Stimulated activated CD8-positive, alpha-beta memory T cell treated with anti-CD3 and anti-CD28 coated beads, Interleukin-4, amount 100 ng/mL, for 1 hour (primary cell): ENCODE measurements at places on chromosomes 2 and 18.

- no peak for DNase-seq
These were observed 64.5 kb upstream of the NPAS2 start for GRCh38 chr2:100755441-100755840.

- DNase-seq = no peak
These were observed 58.8 kb upstream of the ST8SIA5 start for GRCh38 chr18:46815661-46816060.

GRCh38 chr2:85852937-85853498 is 35.8 kb downstream of the ST3GAL5 start:
- peak; percentile 48 for DNase-seq

GRCh38 chr18:48854780-48855179 is 96.0 kb downstream of the SMAD7 start:
- DNase-seq = no peak

DNA sequence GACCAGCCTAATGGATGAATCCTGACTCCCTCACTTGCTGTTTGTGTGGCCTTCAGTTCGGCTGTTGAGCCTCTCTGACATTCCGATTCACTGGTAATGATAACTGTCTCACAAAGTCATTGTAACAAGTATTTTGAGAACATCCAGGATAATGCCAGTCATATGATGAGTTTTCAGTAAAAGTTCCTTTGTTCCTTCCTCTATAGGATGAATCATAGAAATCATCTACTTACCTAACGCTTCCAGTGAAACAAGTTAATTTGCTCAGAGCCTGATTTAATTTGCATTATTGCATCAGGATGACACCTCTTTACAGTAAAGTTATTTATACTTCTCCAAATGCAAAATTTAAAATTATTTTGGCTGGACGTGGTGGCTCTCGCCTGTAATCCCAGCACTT is 32.0 kb downstream of the RAB31 start:
- DNase-seq = no peak

- DNase-seq = no peak
These were observed 237.3 kb downstream of the OSR1 start for GRCh38 chr2:19120941-19121750.

- no peak for DNase-seq
These were observed 369.9 kb downstream of the CLIP4 start for GRCh38 chr2:29485117-29485516.

- DNase-seq = no peak
These were observed 111.6 kb downstream of the TACR1 start for GRCh38 chr2:75087736-75088135.

DNA sequence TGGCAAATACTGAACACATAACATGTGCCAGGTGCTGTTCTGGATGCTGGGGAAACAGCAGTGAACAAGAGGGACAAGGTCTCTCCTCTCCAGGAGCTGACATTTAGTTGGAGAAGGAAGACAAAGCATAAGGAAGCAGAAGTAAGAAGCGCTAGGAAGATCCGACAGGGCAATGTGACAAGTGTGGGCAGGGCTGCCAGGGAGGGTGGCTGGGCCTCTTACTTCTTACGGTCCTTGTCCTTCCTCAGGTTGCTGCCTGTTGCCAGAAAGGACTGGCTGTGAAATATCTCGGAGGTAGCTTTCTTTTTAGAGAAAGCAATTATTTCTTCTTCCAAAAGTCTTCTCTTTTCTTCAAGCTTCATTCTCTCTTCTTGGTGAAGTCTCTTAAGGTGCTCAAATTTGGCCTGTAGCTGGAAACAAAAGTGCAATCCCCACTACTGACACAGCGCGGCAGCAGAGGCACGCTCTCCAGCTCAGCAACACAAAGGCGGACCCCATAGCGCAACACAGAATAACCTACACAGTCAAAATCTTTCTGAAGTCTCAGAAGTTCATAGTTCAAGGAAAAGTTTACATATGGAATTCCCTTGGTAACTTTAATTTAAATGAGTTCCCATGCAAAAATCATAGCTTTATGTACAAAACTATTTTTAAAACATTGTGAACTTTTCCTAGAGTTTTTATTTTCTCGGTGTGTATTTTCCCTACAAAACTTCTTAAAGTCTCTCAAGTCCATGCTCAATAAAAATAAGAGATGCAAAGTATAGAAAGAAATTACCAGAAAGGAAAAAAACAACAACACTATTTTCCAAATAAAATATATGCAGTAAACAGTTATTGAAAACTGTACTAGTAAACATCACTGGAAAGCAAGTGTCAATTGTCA is 67.7 kb downstream of the SEPTIN10 start:
- DNase-seq = peak; percentile 24

GRCh38 chr2:15832030-15832709 is 108.2 kb upstream of the MYCN start:
- no peak for DNase-seq

GRCh38 chr2:11140492-11140891 is 14.8 kb upstream of the SLC66A3 start:
- no peak for DNase-seq

DNA sequence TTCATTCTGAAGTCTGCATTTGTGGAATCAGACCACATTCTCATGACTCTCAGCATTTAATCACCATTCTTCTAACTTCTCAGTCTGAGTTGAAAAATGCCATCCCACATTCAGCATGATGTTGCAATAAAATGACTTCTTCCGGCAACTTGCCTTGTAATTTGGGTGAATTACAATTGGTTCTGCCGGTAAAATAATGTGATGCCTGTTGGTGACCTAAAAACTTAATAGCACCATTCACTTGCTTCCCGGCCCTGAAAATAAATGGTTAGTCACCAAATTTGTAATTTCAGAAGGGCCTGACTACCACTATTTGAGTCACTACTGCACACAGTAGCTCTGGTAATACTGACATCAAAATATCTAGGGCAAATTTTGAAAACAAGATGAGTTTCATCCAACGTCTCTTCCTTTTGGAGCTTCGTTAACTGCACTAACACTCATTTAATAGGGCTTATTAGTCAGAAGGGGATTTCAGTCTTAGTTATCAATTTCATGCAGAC is 637.1 kb upstream of the CHAC2 start:
- DNase-seq = no peak

DNA sequence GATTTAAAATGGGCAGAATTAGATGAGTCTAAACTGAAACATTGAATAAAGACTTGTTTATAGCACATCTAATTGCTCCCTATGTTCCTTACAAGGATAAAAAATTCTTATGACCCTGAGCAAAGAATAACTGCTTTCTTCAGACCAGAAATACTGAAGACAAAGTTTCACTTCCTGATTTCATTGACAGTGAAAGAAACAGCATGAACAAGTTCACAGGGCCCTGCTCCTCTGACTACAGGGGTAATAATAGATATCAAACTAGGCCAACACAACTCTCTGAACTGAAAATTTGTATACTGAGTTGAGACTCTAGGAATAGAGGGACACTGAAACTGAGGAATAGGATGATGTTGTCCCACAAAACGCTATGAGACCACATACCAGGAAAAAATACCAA is 1383.3 kb upstream of the CDH2 start:
- no peak for DNase-seq

DNA sequence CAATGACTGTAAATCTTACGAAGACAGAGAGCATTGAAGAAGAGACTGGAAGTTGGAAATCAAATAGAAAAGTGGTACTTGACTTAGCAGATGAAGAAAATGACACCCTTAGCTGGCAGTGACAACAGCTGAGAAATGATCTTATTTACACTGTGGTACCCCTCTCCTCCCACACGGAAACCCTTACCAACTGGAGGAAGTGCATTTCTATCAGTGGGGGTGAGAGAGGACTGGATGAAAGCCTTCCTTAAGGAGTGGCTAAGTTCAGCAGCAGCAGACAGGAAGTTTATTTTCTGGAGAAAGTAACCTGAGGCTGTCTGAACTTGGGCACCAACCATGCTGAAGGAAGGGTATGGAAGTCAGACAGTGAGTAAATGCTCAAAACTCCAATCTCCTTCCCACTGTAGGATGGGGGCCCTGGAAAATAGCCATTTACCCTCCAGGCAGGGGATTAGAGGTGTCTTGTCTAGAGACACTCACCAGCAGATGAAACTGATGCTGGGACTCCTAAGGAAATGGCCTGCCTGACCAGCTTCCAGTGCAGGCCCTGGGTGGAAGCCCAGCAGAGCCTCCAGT is 160.2 kb upstream of the NCK2 start:
- DNase-seq = no peak

GRCh38 chr2:105296017-105296611 is 33.4 kb downstream of the TGFBRAP1 start:
- DNase-seq = no peak

DNA sequence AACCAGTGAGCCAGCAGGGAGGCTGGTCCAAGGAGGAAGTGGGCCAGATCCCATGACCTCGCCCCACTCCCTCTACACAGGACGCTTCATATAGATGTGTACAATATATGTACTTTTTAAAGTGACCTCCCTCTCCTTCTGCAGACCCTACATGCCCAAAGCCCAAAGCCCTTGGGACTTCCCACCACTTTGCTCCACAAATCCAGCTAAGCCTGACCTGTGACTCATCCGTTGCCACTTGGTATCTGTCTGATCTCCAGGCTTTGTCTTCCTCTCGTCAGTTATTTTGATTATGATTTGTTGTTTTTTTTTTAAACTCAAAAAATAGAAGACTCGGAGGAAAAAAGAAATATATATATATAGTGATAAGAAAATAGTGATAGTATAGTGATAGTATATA is 470.8 kb downstream of the KCNJ3 start:
- no peak for DNase-seq

DNA sequence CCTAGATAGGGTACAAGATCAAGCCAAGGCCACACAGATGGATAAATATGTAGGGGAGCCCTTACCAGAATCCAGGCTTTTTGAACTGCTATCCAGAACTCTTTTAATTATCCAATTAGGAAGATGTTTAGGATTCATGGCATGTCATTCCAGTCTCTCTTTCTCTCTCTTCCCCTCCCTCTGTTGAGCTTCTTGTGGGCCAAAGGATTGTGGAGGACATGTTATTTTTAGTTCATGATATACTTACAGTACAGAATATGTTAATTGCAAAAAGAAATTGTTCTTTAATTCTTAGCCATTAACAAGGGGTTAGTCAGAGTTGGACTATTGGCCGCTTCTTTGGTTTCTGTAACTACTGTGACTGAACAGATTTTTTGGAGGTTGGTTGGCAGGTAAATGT is 113.0 kb downstream of the SETBP1 start:
- DNase-seq = no peak

- DNase-seq = no peak
These were observed 15.0 kb upstream of the POLI start for GRCh38 chr18:54254265-54254758.

- no peak for DNase-seq
These were observed 22.5 kb upstream of the MAP3K20 start for GRCh38 chr2:173053043-173053699.

- peak; percentile 56 for DNase-seq
These were observed 39.3 kb downstream of the LCT start for GRCh38 chr2:135797497-135798274.
